ENCODE measurements at places on chromosomes 6 and 20.

GRCh38 chr6:33746651-33747100, at the start of gene IP6K3:
Gene IP6K3 (minus strand): TSS chr6:33746905. CDS start chr6:33735476, 11,429 bp downstream.
- DNase-seq: no peak

GRCh38 chr6:121504227-121504626, 68.8 kb downstream of the GJA1 start:
- no peak for DNase-seq

DNA sequence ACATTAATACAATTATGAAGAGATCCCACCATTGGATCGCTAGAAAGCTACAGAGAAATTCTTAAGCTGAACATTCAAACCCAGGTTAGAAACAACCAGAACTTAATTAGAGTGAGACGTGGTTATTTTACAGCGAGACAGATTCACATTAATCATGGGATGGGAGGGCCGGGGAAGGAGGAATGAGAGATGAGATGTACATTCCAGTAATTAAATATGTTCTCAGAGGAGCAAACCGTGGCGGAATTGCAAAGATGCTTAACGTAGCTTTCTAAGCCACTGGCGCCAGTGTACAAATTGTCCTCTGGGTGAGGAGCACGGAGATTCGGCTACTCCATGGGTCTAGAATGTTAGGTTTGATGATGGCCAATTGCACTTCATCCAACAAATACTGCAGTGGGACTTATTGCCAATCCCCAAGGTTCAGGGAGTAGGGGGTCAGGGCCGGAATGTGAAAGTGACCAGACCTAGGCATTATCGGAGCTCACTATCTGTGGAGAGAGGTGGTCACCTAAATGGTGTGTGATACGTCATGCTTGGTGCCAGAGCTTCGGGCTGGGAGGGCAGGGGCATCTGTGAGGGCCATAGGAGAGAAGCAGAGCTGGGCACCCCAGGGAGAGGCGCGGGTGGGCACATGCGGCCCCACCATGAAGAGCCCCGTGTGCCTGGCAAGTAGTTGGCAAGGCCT, 114.7 kb downstream of the EDN3 start:
- no peak for DNase-seq

DNA sequence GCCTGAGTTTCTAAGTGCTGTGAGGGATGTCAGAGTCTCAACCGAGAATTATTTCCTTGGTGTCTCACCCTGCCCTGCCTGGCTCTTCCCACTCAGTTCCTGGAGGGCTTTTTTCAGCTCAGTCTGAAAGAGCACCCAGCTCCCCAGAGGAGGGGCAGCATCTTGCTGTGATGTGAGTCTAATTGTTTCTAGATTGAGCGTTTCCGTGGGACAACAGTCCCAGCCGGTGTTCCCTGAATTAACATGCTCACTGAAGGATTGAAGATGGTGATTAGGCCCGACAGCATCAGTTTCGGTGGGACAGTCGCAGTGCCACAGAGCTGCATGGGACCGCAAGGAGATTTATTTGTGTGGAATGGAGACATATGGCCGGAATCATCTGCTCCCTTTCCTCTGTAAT, 587.6 kb downstream of the DHX35 start:
- no peak for DNase-seq

DNA sequence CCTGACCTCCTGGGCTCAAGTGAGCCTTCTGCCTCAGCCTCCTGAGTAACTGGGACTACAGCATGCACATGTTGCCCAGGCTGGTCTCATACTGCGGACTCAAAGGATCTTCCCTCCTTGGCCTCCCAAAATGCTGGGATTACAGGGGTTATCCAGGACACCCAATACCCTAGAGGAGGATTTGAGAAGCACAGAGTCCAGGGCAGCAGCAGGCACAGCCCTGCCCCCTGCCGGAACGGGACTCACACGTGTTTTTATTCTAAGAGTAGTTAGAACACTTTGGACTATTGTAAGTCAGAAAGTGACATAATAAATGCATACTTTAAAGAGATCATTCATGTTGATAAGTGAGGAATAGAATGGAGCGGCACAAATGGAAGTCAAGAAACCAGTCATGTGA, 80.2 kb downstream of the C6orf118 start:
- DNase-seq: no peak

DNA sequence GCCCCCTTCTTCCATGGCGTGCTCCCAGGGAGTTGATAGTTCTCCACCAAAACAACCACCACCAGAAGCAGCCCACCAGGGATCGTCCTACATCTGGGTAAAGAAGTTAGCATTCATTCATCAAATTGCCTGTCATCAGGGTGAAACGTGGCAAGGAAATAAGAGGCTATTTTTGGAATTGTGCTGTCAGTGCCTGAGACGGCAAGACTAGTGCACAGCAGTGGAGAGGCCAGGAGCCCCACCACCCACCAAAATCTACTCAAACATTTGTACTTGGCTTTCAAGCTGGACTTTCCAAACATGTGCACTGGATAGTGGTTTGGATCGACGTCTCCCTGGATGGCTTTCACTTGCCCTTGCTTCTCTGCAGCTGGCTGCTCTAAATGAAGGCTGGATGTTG, 44.8 kb downstream of the TXNDC5 start:
- no peak for DNase-seq

- DNase-seq: no peak
Observed at GRCh38 chr6:56539527-56540105, 103.1 kb downstream of the DST start.

DNA sequence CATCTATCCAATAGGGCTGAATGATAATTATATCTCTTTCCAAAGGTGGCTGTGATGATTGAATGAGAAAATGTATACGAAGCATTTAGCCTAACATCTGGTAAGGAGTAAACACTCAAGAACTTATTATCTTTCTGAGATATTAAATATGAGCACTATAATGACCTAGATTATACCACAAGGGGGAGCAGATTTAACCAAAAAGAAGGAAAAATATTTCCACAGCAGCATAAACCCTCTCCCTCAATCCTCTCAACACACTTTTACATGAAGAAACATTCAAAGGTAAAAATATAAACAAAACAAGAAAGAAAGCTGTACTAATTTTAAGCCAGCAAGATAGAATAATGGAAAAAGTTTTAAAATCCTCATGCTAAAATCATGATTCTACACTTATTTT, 68.4 kb downstream of the SHPRH start:
- no peak for DNase-seq

DNA sequence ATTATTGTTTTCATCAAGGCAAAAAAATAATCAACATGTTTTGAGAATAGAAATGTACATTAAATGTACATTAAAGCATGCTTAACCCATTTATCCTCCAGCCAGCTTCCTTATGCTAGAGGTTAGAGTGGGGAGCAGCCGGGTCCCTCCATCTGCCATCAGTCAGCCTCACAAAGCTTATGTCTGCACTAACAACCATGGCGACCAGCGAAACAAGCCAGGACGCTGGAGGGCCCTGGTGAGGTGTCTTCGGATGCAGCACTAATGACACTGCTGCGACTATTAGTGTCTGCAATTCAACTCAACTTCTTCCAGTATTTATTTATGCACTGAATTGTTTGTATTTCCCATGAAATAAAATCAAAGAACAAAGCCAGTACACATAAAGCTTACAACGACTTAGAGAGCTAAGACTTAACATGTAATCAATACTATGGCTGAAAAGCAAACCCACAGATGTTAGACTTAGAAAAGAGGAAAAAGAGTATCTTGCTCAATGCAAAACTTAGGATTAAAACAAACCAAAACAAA, 6.8 kb downstream of the CLDN20 start:
- no peak for DNase-seq

- DNase-seq: no peak
Observed at GRCh38 chr20:17391127-17391771, 139.9 kb downstream of the BFSP1 start.

DNA sequence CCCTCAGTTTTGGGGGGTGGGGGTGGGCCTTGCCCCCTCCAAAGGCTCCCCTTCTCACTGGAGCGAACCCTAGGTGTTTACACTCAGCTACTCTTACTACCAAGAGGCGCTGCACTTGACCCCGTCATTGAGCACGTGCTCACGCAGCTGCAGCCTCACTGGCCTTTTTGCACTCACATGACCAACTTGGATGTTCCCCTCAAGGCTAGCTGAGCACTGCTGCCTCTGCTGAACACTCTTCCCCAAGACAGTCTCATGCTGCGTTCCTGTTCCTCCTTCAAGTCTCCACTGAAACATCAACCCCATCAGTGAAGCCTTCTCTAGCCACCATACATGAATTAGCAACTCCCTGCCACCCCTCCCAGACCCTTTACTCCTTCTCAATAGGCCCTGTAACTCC, 4.0 kb downstream of the SOD2 start:
- no peak for DNase-seq

DNA sequence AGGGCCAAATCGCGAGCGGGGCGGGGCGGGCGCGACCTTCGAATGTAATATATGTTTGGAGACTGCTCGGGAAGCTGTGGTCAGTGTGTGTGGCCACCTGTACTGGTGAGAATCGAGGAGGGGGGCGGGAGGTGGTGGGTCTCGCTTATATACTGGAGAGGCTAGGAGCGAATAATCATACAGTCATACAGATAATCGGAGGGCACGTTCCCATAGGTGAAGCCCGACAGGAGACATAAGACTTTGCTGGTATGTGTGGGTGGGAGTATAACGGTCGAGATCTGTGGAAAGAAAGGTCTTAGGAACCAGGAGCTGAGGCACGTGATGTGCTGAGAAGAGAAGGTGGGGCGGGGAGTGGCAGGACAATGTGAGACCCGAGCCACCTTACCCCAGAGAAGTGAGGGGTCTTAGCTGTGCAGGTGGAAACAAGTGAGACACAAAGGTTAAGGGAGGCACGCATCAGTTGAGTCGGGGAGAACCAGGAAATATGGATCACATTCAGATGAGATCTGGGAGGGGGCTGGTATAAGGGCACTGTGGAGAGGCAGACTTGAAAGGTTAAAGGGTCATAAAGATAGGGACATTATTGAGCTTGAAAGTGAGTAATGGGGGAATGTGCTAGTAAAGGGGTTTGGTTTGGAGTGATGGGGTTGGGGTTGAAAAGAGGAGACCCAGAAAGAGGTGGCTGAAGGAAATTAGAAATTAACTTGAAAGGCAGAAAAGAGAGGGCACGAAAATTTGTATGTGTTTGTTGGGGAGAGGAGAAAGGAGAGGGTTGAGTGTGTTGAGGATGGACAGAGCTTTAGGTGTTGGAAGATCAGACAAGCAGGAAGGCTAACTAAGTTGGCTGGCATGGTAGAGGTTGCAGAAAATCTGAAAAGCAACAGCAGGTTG, 589 bp downstream of the RNF5 start:
- DNase-seq: no peak

DNA sequence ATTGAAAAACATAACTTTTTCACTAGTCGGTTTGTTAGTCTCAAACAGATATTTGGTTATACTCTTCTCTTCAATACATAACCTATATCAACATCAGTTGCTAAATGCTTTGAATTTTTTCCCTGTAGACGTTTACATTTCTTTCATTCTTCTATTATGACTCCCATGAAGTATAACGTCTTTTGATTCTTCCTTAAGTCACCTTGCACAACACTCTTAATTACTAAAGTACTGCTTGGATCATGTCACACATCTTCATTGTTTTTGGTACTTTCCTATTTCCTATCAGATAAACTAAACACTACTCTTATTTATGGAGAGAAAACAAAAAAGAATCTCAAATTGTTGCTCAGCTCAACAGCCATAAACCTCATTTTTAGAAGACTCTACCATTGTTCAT, 23.0 kb upstream of the BMP5 start:
- no peak for DNase-seq

DNA sequence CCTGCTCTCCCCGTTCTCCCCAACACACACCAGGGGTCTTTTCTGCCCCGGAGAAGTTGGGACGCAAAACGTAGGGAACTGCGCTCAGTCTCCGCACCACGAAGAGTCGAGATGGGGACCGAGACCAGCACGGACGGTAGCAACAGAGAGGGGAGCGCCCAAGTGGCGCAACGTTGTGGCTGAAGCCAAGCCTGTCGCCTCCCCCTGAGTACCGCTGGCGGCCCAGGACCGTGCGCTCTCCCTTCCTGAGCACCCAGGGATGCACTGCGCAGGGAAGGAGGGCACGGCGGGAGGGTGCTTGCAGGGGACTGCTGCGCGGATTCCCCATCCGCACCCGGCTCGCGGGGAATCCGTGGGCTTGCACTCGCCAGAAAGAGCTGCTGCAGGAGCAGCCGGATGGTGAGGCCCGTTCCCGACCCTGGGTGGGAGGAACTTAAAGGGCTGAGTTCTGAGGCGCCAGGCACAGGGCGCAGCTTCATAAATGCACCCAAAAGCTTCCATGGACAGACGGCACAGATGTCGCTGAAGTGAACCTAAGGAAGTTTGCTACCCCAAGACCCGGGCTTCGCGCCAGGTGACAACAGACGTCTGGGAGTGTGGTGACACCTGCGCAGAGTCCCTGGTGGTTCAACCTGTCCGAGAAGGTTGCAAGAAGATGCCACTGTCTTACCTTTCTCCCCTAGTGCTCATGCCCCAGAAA, 178.7 kb downstream of the TBXT start:
- DNase-seq: no peak

Measured in stimulated activated naive CD4-positive, alpha-beta T cell (primary cell).